ENCODE measurements at places on chromosomes 2 and 18.
A peak's percentile ranks its signal among the peaks of the same experiment; 100 is the strongest.

DNA sequence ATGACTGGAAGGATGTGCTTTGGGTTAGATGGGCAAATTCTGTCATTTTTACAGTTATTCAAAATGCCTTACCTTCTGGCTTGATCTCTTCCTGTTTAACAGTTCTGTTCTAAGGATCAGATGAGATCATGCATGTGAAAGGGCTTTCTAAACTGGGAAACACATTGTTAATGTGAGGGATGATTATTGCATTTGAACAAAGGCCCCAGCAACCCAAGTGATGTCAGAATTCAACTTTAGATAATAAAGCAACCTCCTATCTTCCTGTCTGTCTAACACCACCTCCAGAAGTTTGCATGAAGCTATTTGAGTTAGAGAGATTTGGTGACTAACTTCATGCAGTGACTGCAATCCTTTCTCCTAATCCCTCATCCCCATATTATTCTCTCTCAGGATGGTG is 77.8 kb upstream of the B3GNT2 start:
- no peak for DNase-seq

GRCh38 chr18:46696268-46696667 is 39.2 kb upstream of the LOXHD1 start:
- DNase-seq = no peak

DNA sequence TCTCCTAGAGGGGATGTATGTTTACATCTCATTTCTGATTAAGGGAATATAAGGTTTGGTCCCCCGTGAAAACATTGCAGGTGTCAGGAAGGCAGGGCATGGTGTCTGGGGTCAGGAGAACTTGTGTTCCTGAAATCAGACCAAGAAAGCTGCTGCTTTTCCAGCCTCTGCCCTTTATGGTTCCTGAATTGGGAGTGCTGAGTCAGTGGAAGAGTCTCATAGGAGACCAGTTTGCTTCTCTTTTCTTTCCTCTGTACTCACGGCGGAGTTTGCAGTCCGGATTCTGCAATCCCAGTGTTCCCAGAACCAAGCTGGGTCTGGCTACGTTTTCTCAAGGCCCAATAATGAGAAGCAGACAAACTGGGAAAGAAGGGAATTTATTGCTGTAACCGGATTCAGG is 5.1 kb upstream of the MARCO start:
- no peak for DNase-seq

GRCh38 chr2:1633092-1633671 is 111.1 kb downstream of the PXDN start:
- no peak for DNase-seq

- no peak for DNase-seq
These were observed 43.6 kb downstream of the ODC1 start for GRCh38 chr2:10404324-10405143.

DNA sequence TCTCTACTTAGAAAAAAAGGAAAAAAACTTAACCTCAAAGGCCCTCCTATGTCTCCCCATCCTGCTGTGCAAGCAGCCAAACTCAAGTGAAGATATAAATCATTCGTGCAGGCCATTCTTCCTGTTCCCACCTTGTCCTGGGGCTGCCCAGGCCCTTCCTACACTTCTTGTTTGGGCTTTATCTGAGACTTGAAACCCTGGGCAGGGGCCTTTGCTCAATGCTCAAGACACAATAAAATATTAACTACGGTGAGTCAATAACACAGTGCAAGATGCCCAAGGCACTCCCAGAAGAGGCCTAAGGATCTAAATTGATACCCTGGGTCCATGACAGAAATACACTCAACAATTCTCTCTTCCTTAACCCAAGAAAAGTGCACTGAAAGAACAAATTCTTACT is 67.6 kb downstream of the TBC1D8 start:
- DNase-seq = no peak

GRCh38 chr2:177728399-177728765 is 335.8 kb downstream of the AGPS start:
- DNase-seq = no peak

DNA sequence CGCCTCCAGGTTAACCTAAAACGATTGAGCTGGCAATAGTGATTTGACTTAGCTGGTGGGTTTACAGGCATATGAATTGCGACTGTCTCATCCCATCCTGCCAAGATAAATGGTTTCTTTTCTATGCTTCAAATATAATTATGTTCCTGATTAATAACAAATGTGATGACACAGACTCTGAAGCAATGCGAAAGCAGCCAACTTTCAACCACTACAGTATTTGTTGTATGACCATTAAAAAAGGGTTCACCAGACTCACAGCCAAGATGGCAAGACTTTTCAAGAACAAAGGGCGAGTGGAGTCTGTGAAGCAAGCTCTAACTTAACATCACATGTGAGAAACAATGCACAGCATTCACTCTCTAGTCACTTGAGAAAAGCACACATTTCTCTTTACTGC is 186.6 kb downstream of the PID1 start:
- no peak for DNase-seq

- no peak for DNase-seq
These were observed 26.8 kb downstream of the ITM2C start for GRCh38 chr2:230891509-230891908.

- DNase-seq = no peak
These were observed 33.4 kb upstream of the SLC9A2 start for GRCh38 chr2:102585847-102586404.

DNA sequence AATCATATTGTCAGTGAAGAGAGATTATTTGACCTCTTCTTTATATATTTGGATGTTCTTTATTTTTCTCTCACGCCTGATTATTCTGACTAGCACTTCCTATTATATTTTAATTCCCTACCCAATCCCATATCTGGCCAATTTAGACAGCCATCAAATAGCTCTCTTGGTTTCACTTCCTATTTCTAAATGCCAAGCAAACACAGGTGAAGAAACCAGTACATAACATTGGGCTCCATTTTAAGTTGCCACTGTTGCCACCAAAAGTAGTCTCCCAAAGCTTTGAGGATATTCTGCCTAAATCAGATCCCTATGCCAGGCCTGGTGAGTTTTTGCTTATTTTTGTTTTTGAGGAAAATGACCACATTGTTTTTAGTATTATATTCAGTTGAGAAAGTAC is 547.0 kb downstream of the MBD2 start:
- no peak for DNase-seq

DNA sequence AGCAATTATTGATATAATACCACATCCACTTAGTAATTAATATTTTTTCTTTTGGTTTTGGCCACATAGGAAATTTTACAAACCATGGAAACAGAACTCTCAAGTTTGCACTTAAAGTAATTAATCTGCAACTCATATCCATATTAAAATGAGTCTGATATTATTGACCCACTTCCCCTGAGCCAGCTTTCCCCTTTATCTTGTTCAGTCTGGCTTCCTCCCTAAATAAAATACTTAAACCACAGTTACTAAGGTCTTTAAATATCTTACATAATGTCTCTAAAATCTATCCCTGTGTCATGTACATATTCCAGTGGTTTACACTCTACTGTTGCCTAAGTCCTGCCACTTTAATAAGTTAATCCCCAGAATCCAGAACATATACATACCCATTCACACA is 564.9 kb upstream of the FSHR start:
- DNase-seq = no peak

DNA sequence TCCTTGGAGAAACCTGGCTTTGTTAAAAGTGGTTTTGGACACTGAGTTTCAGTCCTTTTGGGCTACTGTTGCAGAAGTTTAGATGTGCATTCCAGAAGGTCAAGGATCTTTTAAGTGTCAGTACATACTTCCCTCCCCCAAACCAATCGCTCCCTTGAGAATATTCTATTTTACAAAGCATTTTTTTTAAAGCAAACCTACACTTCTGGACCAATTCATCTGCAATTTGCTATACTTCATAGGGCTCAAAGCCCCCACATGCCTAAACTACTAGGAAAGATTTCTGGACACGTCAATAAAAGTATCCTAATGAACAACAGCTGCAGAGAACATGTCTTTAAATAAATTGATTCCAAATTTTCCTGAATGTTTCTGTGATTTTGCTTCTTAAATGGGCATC is 157.6 kb downstream of the RDH14 start:
- DNase-seq = no peak

- DNase-seq = peak; percentile 69
These were observed 807 bp upstream of the CREB1 start for GRCh38 chr2:207528980-207529329.

DNA sequence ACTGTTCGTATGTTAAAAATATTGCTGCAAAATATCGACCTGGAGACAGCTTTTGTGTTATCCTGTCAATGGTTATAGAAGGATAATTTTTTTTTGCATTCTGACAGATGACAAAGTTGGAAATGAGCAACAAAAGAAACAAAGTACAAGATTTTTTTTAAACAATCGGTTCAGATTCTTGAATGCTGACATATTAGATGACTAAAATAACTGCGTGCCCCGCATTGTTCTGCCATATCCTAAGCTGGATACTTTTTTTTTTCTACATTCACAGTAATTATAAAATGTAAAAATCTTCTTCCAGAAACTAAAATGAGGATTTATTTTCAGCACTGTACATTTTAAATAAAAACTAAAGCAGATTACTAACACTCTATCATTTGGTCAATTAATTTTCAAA is 67.1 kb downstream of the ABCG8 start:
- no peak for DNase-seq

DNA sequence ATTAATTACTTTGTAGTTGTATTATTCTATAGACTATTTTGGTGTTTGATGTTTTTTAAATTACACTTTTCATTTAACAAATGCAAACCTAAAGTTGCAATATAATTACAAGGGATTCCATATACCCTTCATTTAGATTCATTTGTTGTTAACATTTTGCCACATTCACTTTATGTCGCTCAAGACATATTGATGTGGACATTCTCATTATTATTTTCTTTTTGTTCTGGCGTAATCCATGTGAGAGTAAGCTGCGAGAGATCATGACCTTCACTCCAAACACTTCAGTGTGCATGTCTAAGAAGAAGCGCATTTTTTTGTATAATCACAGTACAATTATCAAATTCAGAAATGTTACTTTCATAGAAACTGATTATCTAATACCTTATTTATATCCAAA is 280.6 kb downstream of the CALCRL start:
- no peak for DNase-seq

DNA sequence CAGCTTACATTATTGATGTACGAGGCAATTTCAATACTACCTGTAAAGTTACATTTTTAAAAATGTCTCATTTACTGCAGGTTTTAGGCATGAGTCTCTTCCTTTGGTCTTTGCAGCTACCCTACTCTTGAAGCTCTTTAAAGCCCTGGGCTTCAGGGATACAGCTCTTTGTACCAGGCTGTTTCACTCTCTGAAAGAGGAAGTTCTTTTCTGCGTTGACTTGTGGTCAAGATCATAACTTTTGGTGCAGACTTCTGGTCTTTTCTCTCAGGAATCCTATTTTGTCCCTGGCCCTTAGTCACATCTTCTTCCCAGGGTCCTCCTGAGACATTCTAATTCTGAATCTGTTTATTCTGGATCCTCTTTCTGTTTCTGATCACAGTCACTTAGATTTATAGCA is 16.6 kb upstream of the HRH4 start:
- no peak for DNase-seq

DNA sequence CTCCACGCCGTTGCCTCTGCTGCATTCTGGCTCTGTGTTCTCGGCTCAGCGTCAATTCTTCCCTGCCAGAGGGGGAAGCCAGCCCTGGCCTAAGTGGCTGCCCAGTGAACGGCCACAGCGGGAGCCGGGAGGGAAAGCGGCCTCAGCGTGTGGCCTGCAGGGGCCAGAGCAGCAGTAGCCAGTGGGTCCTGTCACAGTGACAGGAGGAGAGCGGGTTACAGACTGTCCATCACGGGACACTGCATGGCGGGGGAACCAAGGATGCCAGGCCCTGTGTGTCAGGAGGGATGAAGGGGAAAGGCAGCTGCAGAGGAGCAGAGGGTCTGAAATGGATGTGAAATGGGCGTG is 39.7 kb downstream of the PDIA6 start:
- no peak for DNase-seq

DNA sequence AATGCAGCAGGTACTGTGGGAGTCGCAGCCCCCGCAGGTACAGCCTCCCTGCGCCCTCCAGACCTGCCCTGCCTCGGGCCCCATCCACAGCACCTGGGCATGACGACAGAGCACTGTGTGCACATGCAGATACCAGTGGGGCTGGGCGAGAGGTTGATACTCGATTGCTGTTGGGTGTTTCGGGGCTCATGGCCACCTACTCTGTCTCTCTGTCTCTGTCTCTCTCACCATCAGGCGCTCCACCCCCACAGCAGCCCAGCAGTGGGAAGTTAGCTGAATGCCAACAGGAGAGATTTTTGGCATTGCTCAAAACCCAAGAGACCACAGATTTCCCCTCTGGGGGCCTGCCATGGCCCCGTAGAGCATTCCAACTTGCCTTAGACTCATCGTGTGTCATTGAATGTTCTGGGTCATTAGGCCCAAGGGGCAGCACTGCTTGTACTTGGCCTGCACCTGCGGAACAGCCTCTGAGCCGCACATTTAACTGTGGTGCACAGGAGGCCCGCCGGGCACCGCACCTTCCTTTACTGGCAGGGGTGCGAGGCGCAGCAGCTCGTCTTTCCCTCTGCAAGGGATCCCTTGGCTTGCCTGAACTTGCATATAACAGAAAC is 18.8 kb downstream of the KCNIP3 start:
- DNase-seq = no peak

- DNase-seq = no peak
These were observed 1395.1 kb downstream of the SUCLG1 start for GRCh38 chr2:83063933-83064332.

DNA sequence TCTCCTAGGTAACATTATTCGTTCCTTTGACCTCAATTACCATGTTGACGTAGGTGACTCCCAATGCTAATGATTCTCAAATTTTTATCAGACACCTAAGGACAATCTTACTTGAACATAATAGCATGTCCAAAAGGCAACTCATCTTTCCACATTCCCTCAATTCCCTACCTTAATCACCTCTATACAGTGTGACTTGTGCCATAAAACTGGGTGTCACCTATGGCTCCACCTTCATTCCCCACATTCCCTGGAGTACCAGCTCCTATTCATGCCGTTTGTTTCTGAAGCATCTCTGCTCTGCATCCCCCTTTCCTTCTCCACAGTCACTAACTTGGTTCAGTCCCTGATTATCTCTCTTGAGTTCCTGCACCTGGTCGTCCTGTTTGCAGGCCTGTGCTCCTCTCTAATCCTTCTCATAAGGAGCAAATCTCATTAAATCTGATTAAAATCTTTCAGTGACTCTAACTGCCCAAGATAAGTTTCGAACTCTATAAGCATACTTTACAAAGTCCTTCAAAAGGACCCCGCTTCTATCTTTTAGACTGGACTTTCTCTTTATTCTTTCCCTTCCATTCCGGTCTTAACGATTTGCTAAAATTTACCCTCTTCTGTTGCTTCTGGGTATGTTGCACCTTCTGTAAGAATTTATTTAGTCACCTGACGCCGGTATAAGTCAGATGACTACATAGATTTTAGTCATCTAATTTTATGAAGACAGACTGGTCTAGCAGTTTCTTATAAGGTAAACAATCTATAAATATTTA is 128.7 kb downstream of the OSBPL1A start:
- no peak for DNase-seq

DNA sequence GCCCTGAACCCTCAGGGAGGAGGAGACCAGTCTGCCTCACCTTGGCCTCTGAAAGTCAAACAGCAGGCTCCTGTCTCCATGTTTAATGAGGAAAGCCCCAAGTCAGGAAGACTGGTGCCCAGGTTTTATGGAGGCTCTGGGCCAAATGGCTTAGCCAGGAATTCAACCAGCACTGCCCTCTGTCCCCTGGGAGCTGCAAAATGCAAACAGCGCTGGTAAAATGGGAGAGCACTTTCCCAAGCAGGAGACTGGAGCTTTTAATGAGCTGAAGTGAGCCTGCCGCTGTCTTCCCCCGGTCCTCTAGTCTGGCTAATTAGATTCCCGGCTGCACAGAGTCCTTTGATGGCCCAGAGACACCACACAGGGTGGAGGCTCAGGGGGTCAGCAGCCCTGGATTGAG is 276.0 kb upstream of the TRIB2 start:
- no peak for DNase-seq
